ENCODE measurements at places on chromosomes 13 and 19.

DNA sequence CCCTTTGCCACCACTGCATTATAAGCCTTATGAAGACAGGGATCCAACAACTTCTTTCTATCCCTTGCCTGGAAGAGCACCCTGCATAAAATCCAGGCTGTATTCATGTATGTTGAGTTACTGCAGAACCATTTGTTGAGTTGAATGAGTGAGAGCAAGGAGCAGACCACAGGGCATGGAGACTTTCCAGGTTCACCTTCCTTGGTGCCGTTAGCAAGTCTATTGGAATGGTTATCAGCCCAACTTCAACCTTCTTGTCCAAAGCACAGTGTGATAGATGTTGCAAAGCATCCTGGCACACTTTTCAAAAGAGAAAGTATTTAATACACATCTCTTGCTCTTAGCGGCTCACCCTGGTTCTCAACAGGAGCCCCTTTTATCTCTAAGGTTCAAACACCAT lies 100.9 kb upstream of the CLDN10 start:
- no peak for DNase-seq

DNA sequence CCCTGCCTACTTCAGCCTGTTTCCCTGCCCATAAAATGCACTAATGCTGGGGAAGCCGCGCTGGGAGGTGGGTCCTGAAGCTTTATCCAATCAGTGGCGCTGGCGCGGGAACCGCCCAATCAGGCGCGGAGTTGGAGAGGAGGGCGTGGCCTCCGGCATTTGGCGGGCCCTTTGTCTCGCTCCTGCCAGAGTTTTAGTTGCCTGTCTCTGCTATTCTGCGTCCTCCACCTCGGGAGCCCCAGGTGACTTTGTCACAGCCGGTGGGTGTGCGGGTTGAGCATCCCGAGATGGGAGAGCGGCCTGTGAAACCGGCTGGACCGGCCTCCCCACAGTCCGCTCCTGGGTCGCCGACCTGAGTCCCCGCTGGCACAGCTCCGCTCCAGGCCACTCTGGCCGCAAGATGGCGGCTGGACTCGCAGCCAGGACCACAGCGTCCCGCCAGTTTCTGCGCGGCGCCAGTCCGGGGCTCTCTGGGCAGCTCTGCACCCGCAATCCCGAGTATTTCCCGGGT lies 30.7 kb upstream of the ZNF429 start:
- peak; percentile 57 for DNase-seq

- no peak for DNase-seq
Observed at GRCh38 chr19:16232127-16232526, 34.4 kb downstream of the AP1M1 start.

DNA sequence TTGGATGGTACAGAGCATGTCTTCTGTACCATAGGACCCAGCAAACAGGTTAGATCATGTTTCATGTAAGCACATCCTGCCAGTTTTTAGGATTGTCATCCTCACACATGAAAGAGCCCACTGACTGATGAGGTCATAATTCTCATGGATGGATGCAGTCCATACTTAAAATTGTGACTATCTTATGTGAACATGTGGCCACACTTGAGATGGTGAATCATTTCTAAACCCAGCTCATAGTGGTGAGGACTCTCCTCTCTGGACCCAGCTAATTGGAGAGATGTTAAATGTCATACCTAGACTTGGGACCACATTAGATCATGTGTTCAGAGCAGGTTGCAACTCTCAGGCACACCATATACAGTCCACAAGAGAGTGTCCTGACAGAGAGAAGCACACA lies 24.8 kb upstream of the ZNF254 start:
- no peak for DNase-seq

DNA sequence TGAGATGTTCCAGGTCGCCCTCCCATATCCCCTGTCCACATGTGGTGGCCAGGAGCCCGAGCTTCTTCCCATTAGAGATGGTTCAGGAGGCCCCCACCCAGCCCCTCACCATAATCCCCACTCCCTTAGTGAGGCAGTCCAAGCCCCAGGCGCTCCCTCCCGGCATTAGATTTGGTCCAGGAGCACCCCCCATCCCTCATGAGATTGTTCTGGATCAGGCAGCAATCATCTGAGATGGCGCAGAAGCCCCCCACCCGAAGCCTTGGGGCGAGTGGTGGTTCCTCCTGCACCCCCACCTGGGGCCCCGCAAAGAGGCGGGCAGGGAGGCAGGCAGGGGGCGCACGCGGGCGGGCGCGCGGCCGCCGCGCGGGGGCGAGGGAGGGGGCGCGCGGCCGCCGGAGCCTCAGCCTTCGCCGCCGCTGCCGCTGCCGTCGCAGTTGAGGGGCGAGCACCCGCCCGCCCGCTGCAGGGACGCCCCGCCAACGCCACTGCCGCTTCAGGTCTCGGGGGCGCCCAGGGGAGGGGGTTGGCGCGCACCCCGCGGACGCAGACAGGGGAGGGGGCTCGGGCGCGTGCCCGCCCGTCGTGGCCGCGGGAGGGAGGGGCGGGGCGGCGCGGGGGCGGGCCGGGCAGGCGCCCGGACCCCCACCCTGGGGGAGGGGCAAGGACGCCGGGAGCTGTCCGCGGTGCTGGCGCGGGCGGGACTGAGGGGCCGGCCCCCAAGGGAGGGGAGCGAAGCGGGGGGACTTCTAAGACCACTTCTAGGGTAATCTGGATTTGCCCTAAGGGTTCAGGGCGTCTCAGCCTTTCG lies 46.4 kb upstream of the SHKBP1 start:
- DNase-seq, result no peak

- DNase-seq, result no peak
Observed at GRCh38 chr13:62875118-62875640, 1459.5 kb upstream of the PCDH20 start.

DNA sequence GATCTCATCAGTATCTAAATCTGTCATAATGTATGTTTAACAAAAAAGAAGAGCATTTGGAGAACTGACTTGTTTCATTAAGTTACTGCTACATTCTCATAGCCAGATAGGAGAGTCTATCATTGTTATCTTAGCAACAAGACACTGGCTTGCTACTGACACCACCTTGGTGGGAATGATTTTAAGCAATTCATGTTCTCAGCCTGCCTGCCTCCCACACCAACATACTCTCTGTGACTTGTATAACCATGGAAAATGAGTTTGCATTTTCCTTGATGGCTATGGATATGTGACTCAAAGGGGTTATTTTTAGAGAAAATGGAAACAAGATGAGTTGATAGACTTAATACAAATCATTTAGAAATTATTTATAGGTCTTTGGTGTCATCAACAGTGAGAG lies 1308.9 kb downstream of the OLFM4 start:
- DNase-seq, result no peak

DNA sequence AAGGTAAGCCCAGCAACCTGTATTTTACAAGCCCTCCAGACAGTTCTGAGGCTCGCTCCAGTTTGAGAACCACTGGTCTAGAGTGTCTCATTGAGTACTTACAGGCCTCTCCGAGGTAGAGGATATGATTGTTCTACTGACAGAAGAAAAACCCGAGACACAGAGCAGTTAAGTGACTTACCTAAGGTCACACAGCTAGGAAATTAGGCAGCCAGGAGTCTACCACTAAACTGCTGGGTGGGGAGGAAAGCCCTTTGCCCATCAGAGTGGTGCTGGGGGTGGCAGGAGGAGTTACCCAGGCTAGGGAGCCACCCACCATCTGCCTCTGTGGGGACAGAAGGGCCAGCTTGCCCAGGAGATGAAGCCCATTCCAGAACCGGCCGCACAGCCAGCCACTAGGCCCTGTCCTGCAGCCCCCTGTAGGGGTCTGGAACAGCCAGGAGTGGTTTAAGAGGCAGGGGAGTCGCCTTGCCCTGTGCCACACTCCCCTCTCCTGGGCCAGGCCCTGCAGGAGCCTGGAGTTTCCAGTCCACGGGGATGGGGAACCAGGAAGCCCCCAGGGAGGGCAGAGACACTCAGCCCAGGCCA lies 703 bp downstream of the RASGRP4 start:
- no peak for DNase-seq

- no peak for DNase-seq
Observed at GRCh38 chr19:54206030-54206830, 5.6 kb downstream of the RPS9 start.

- no peak for DNase-seq
Observed at GRCh38 chr19:39160889-39161672, 35.5 kb downstream of the PAK4 start.

- DNase-seq, result no peak
Observed at GRCh38 chr13:91291078-91291477, 56.4 kb upstream of the MIR17HG start.

GRCh38 chr13:77874406-77874805 lies 44.2 kb downstream of the EDNRB start:
- DNase-seq, result peak; percentile 43

GRCh38 chr13:74193391-74193790 lies 59.2 kb upstream of the KLF12 start:
- DNase-seq, result no peak

DNA sequence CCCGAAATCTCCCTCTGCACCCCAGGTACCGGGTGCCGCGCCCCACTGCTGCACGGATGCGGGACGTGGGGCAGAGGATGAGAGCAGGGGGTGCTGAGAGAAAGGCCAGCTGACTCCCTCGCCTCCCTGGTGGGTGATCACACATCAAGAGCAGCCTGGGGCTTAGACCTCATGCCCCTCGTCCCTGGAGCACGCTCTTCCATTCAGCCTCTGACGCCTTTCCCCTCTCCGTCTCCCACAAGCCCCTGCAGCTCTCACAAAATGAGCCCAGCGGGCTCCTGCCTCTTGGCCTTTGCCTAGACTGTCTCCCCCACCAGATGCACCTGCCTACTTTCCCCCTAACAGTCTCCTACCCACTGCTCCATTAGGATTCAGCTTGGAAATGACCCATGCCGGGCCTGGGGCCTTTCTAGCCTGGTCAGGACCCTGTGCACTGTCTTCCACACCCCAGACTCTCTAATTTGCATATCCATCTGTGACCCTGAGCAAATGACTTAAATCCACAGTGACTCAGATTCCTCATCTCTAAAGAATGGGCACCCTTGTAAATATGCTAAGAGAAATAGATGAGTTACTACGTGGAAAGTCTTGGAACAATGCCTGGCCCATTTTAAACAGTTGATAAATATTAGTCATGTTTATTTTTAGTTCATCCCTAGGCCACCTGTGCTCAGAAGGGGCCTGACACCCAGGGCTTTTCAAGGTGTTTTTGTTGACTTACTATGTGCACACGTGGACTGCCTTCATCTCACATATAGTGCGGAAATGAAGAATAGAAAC lies 582 bp upstream of the PTPRH start:
- DNase-seq, result peak; percentile 91

GRCh38 chr19:7512400-7512851 lies 3.5 kb upstream of the ZNF358 start:
- no peak for DNase-seq

GRCh38 chr13:103883164-103883563 lies 816.9 kb upstream of the SLC10A2 start:
- DNase-seq, result peak; percentile 89

DNA sequence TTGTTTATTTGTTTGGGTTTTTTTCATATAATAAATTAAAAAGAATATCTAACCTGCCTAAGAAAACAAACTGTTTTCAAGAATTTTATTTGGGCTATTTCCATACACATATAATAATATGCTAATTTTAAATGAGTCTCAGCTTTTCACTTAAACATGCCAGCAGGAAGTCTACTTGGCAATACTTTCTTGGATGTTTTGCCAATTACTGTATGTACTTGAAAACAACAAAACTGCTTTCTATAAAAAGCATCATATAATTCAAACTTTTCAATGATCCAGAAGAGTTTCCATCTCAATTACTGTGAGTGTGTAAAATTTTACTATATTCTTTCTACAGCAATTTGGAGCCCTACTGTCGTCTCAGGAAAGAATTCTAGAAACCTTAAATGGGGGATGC lies 961.2 kb downstream of the PCDH17 start:
- no peak for DNase-seq

DNA sequence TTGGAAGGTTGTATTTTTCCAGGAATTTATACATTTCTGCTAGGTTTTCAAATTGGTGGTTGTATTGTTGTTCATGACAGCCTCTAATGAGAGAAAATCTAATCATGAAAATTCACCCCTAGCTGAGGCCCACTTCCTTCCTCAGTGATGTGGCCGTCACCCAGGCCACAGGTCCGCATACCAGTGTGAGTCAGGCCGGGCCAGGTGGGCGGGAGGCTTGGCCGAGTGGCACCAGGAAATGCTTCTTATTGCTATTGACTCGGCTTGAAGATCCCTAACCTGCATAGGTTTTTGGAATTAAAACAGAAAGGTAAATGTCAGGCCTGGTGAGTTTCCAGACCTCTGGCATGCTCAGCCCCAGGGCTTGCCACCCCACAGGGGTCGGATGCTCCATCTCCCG lies 88.7 kb downstream of the SCGB2B2 start:
- DNase-seq, result no peak

GRCh38 chr13:30991922-30992321 lies 59.5 kb downstream of the TEX26 start:
- DNase-seq, result no peak

DNA sequence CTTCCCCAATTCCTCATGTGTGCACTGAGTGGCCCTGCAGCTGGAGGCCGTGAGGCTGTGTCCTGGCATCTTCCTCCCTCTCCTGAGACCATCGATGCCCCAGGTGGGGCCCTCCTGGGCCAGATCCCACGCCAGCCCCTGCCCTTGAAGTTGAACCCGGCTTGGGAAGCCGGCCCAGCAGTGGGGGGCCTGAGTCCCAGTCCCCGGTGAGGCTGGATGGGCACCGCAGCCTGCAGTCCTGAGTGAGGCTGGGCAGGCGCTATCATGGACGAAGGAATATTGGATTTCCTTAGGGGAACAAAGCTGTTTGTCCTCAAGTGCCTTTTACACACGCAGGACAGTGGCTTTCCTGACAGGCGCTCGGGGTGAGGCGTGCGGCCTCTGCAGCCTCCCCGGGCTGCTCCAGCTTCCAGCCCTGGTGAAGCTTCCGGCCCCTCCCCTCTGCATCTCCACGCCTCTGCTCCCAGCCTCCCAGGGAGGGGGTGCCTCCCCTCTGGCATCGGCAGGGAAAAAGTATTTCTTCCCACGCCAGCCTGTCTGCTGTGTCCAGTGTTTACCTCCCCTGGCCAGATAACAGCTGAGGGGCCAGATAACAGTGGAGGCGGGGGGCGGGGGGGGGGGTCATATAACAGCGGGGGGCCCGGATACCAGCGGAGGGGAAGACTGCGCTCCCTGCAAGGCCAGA lies 159.5 kb downstream of the KDM4B start:
- DNase-seq, result no peak

GRCh38 chr13:22235950-22236290 lies 565.0 kb downstream of the FGF9 start:
- no peak for DNase-seq

DNA sequence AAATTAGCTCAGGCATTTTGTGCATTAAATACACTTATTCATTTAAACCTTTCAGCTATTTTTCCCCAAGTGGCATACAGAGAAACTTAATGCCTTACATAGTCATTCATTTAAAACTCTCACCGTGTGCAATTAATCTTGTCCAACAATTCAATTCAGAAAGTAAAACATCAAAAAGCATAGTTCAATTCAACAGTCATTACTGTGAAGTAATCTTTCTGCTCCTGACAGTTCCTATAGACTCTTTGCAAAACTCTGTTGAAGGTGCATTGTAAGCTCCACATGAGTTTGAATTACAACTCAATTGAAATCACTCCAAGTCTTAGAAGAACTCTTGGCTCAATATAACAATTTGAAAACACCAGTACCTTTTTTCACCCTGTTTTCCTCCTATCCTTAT lies 228.3 kb downstream of the DACH1 start:
- no peak for DNase-seq

GRCh38 chr13:23628765-23629565 lies 58.8 kb downstream of the TNFRSF19 start:
- no peak for DNase-seq

Data from retinal pigment epithelial cell (primary cell).